ENCODE measurements at places on chromosomes 7 and 10.

- no peaks in the 10 kb centered on the region for H3K36me3 ChIP-seq
- DNase-seq = peak; percentile 24
- no peaks in the 10 kb centered on the region for H3K4me1 ChIP-seq
- H3K27me3 ChIP-seq = no peaks in the 10 kb centered on the region
- no peak overlapping the region for H3K27ac ChIP-seq
Measured at GRCh38 chr10:6337382-6337781, 134.7 kb downstream of the PFKFB3 start.

DNA sequence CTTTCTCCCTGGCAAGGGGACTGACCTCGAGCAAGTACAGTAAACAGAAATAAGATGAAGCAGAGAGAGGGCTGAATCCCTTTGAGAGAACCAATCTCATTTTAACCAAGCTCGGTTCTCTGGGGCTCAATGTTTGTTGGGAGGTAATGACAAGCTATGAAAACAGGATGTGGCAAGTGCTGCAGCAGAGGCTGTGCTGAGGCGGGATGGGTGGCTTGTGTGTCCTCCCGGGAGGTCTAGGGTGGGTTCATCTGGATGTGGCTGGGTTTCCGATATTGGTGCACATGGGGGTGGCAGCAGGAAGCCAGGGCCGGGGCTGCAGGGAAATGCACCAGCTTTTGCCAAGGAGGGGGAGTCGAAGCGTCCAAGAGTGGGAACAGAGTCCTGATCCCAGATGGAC lies 84.5 kb downstream of the AOAH start:
- no peak for DNase-seq
- no peaks in the 10 kb centered on the region for H3K4me1 ChIP-seq
- no peak overlapping the region for H3K4me3 ChIP-seq

- H3K4me1 ChIP-seq = peaks cover 2% of the 10 kb centered on the region
- no peaks in the 10 kb centered on the region for H3K36me3 ChIP-seq
- peak; percentile 21 for DNase-seq
Measured at GRCh38 chr10:70668454-70668970, 3.8 kb upstream of the ADAMTS14 start.

GRCh38 chr10:128938558-128938957 lies 528.5 kb upstream of the MGMT start:
- DNase-seq = no peak
- H3K36me3 ChIP-seq = no peaks in the 10 kb centered on the region
- no peak overlapping the region for H3K27ac ChIP-seq

DNA sequence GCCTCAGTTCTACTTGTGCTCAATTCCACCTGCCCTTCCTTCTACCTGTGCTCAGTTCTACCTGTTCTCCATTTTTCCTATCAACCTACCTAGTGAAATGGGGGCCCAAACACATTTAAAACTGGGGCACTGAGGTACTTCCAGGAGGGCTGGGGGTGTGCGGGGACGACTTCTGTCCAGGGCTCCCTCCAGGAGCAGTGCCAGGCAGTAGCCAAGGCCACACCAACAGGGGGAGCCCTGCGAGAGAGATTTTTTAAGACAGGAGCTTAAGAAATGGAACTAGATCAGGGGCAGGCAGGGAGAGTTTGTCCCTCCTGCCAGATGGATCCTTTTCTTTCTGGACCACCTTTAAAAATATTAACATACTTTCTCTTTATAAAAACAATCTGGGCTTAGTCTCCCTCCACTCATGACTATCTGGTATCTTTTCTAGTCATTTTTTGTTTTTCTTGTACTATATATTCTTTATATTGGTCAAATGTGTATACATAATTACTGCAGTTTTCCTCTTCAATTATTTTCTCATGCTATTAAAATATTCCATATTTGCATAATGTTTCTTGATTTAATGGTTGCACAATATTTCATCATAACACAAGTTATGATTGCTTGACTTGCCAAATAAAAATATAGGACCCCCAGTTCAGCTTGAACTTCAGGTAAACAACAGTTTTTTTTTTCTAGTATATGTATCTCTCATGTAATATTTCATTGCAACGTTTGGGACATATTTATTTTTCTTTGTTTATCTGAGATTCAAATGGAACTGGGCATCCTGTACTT lies 47.3 kb upstream of the INSYN2A start:
- no peak overlapping the region for H3K27ac ChIP-seq
- peak; percentile 64 for DNase-seq
- no peaks in the 10 kb centered on the region for H3K4me1 ChIP-seq
- peaks cover 2% of the 10 kb centered on the region for H3K36me3 ChIP-seq
- no peaks in the 10 kb centered on the region for H3K27me3 ChIP-seq
- H3K4me3 ChIP-seq = no peak overlapping the region

DNA sequence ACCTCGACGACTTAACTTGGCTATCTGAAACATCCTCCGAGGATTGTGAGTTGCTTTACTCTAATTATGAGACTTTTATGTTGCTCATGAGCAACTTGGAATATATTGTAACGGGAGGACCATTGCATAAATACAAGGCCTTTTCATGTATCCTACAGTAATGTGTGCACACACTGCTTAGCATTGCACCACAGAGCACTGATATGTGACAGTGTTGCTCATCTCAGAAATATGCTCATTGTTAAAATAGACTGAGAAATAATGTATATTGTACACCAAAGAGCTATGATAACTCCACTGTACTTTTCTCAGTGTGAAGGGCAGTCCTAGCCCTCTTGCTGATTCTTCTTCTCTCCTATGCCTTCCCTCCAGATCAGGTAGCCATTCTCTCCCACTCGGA lies 102.8 kb upstream of the CDK13 start:
- no peaks in the 10 kb centered on the region for H3K36me3 ChIP-seq
- peaks cover 25% of the 10 kb centered on the region for H3K27me3 ChIP-seq
- DNase-seq = no peak
- no peak overlapping the region for H3K27ac ChIP-seq
- no peaks in the 10 kb centered on the region for H3K4me1 ChIP-seq
- no peak overlapping the region for H3K4me3 ChIP-seq

DNA sequence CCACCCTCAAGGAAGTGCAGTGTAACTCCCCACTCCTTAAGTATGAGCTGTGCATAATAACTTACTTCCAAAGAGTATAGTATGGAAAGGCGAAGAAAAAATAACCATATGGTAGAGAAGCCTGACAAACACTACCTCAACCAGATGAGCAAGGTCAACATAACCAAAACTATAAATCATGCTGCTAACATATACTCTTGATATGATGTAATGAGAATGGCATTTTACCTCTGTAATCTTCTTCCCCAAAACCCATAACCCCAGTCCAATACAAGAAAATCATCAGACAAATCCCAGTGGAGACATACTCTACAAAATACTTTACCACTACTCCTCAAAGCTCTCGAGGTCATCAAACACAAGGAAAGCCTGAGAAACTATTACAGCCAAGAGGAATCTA lies 15.8 kb downstream of the OSBPL3 start:
- no peaks in the 10 kb centered on the region for H3K36me3 ChIP-seq
- H3K4me3 ChIP-seq = no peak overlapping the region
- H3K27me3 ChIP-seq = no peaks in the 10 kb centered on the region
- no peak overlapping the region for H3K27ac ChIP-seq
- no peaks in the 10 kb centered on the region for H3K4me1 ChIP-seq
- DNase-seq = no peak

DNA sequence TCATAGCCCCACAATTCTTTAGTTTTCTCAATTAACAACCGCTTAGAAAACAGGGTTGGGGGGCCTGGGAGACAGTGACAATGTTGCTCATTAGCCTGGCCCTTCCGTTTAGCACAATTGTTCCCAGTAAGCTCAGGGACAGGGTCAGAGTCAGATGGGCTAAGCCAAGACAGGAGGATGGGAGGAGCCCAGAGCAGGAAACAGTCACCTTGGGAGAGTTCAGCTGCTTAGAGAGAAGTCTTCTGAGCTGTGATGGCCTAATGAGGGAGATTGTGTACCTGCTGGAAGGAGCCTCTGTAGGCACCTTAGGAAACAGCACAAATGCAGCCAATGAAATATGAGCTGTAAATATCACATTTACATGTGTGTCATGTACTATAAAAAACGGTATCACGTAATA lies 35.9 kb downstream of the SVOPL start:
- peak overlapping the region; percentile 94 for H3K27ac ChIP-seq
- DNase-seq = no peak
- H3K36me3 ChIP-seq = no peaks in the 10 kb centered on the region

DNA sequence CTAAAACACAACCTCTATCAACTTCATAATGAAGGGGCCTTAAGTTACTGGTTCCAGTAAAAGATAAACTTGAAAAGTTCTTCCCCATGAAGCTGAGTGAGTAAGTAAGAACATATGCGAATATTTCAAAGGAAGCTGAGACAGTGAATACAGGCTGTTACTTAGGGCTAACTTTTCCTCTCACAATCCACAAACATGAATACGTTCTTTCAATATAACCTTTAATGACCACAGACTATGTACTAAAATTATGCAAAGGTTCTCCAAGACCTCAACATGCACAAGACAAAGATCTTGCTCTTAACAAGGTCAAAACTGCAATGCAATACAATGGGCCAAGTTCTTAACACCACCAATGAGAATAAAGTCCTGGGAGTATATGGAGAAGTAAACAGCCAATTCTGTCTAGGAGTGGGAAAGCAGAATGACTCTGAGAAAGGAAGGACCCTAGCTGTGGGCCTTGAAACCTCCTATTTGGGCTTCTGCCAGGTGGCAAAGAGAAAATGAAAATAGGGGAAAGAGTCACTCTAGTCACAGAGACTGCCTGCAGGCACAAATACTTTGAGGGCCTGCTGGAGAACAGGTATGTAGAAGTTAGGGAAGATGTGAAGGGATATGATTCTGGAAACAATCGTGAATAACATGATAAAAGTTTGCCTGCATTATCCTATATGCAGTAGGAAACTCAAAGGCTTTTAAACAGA lies 43.7 kb downstream of the OSBPL3 start:
- H3K4me3 ChIP-seq = no peak overlapping the region
- no peaks in the 10 kb centered on the region for H3K36me3 ChIP-seq
- no peak overlapping the region for H3K27ac ChIP-seq
- H3K4me1 ChIP-seq = no peaks in the 10 kb centered on the region
- DNase-seq = no peak
- no peaks in the 10 kb centered on the region for H3K27me3 ChIP-seq

- no peak overlapping the region for H3K27ac ChIP-seq
- H3K27me3 ChIP-seq = peaks cover 59% of the 10 kb centered on the region
- no peak for DNase-seq
- no peak overlapping the region for H3K4me3 ChIP-seq
Measured at GRCh38 chr10:117761695-117762094, 219.1 kb downstream of the EMX2 start.

DNA sequence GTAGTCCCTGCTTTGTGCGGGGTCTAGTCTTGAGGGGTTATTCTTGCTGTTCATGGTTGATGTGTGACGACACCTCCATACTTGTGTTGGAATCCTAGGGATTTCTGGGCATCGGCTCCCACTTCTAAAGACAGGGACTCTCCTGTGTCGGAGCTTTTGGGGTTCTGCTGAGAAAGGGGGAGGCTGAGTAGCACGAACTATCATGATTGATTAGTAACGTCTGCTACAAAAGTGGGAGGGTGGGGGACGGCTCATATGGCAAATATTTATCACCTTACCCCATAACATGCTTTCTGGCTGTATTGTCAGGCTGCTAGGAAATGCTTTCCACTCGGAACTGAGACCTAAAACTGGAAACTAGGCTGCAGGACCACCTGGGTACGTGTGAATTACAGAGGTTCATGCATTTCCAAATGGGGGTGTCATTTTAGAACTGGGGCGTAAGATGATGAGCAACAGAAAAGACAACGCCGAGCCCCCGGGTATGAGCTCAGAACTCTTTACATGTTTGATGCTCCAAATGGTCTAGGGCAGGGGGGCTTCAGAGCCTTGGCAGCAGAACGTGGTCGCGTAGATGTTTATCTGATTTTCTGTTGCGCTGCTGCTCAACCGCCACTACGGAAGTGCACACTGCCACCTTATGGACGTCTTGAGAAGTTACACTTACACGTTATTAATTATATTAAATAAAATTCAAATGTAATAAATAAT lies 15.1 kb upstream of the NME8 start:
- H3K4me3 ChIP-seq = no peak overlapping the region
- DNase-seq = peak; percentile 71
- H3K27ac ChIP-seq = no peak overlapping the region
- H3K4me1 ChIP-seq = no peaks in the 10 kb centered on the region
- no peaks in the 10 kb centered on the region for H3K36me3 ChIP-seq

- DNase-seq = peak; percentile 73
- H3K27ac ChIP-seq = no peak overlapping the region
- no peaks in the 10 kb centered on the region for H3K4me1 ChIP-seq
- no peak overlapping the region for H3K4me3 ChIP-seq
Measured at GRCh38 chr7:115679976-115680375, 350.6 kb downstream of the TFEC start.

DNA sequence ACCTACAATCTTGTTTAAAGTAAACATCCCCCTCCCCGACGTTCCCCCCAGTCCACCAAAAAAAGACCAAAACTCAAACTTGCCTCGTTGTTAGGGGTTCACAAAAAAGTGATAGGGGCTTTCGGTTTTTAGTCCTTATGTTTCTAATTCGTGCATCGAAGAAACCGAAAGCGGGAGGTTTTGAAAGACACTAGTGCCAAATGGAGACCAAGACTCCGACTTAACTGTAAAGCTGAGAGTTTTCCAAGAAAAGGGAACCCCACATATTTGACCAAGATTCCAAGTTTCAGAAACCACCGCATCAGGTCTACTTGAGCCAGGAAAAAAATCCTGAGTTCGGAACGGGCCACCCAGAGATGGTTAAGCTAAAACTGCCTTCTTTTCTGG lies 534 bp downstream of the PSMA2 start:
- H3K4me3 ChIP-seq = peak overlapping the region; percentile 70
- DNase-seq = no peak
- H3K36me3 ChIP-seq = peaks cover 12% of the 10 kb centered on the region
- no peaks in the 10 kb centered on the region for H3K27me3 ChIP-seq

DNA sequence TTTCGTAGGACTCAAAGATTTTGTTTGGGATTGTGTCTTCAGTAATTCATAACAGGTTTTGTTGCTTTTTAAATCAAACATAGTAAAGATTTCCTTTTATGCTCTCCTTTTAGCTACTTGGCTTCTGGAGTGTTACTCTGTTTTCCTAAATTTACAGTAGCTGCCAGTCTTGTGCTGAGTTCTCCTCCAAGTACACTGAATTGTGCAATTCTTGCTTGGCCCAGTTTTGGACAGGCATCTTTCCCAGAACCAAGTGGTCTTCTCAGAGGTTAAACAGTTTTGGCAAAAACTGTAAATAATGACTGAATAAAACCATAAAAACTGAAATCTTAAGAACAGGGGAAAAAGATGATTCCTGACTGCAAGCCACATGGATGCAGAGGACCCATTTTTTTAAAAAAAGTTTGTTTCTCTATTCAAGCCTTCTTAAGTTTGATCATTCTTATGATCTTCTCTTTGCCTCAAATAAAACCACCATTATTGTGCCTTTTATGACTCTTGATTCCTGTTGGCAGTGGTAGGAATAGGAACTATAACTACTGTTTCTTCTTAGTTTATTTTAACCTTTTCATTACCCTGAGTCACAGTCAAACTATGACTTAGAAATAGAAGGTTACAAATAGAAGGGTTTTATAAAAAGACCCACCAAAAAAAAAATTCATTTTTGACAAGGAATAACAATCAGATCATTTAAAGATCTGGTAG lies 88.0 kb downstream of the MDFIC start:
- no peaks in the 10 kb centered on the region for H3K27me3 ChIP-seq
- H3K36me3 ChIP-seq = no peaks in the 10 kb centered on the region
- no peak overlapping the region for H3K27ac ChIP-seq
- no peaks in the 10 kb centered on the region for H3K4me1 ChIP-seq

GRCh38 chr7:152424348-152425108 lies 11.3 kb downstream of the KMT2C start:
- peaks cover 7% of the 10 kb centered on the region for H3K4me1 ChIP-seq
- no peak overlapping the region for H3K4me3 ChIP-seq
- no peaks in the 10 kb centered on the region for H3K27me3 ChIP-seq
- peak overlapping the region; percentile 86 for H3K27ac ChIP-seq
- no peak for DNase-seq
- no peaks in the 10 kb centered on the region for H3K36me3 ChIP-seq

Measured in cardiac muscle cell (in vitro differentiated cells and primary cell).